Pulmonary artery endothelial cell (primary cell): ENCODE measurements at places on chromosomes 7 and 10. TPM values are rescaled to one million over a fixed set of nuclear protein-coding genes. Genes with fewer than 3 reads are reported as not detected.

GRCh38 chr10:123446449-123447156 is 219.6 kb upstream of the GPR26 start:
- DNase-seq: no peak

GRCh38 chr7:8161364-8161828 is 100.6 kb downstream of the ICA1 start:
- no peak for DNase-seq

DNA sequence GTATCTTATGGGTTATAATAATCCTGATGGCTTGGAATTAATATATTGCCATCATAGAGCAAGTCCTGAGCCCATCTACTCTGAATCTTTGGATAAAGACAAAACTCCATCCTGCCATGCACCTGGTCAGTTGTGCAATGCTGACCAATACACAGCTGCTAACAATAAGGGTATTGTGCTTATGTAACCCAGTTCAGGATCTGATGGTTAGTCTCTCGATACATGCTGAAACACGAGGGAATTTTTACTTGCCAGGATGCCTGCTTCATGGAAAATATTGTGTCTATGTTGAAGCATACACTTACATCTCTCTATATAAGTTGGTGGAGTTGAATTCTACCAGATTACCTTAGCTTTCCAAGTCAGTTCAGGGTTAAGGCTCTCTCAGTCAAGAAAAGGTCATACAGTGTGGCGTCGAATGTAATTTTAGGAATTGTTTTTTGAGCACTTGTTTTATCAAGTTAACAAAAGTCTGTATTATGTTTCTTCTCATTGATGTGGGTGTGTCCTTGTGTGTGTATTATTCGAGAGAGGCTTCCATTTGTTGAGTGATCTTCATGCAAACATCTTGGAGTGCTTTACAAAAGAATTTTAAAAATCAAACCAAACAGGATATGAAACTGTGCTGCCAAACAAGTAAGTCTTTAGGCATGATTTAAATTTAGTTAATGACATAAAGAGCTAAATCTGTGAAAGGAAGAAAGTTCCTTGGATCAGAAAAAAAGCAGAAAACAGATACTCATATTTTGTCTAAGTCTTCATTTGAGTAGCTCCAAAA is 449.1 kb downstream of the SUGCT start:
- DNase-seq: no peak

GRCh38 chr7:595621-596010 is 76.0 kb upstream of the PDGFA start:
- no peak for DNase-seq

DNA sequence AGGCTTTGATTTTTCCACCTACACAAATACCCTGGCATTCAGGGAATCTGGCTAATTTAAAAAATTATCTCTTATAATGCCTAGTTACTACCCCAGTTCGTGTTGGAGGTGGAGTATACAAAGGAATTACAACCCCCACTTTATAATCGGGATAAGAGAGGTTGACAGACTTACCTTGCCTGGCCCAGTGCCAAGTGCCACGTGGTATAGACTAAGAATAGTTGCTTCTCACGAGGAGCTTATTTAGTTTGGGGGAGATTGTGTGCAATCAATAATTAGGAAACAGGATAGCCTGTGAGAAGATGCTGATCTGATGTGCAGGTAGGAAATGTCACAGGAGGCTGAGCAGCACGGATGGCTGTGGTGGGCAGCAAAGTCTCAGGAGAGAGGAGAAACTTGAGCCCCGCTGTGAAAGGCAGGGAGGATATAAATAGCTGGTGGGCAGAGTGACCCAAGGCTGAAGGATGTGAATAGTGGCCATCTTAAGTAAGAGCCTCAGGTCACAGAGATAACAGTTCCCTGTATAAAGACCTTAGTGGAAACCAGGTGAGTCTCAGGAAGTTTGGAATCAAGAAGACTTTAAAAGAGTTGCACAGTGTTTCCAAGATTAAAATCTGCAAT is 11.3 kb upstream of the ATXN7L1 start:
- no peak for DNase-seq

- no peak for DNase-seq
These were observed 2.7 kb downstream of the GOT1 start for GRCh38 chr10:99427566-99428190.

DNA sequence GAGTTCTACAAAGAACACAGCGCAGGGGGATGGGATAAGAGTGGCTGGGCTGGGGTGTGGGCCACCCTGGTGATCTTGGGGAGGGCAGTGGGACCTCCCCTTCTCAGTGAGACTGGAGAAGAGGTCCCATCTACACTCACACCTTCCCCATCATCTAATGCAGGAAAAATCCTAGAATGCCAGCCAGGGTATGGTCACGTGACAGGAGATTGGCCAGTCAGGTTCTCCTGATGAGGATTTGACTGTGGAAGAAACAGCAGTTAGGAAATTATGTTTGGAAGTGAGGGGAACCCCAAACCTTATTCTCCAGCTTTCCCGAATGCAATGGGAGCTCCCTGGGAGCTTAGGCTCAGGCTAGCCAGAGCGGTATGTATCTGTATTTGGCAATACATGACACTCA is 158.8 kb upstream of the GRB10 start:
- no peak for DNase-seq

DNA sequence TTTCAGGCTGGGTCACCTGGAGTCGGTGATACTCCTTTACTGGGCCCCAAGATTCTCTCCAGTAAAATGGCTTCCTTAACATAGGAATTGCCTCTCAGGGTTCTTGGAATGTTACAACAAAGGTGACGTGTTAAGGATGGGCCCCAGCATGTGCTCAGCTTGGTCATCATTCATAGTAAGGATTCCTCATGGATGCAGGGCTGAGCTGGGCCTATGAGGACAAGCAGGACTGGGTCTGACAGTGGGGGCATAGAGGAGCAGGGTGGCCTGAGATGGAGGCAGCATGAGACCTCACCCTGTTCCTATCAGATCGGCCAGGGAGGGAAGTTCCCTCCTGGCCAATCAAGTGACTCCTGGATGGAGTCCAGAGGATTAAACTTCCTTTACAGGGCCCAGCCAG is 12.8 kb upstream of the MBL2 start:
- DNase-seq: no peak

DNA sequence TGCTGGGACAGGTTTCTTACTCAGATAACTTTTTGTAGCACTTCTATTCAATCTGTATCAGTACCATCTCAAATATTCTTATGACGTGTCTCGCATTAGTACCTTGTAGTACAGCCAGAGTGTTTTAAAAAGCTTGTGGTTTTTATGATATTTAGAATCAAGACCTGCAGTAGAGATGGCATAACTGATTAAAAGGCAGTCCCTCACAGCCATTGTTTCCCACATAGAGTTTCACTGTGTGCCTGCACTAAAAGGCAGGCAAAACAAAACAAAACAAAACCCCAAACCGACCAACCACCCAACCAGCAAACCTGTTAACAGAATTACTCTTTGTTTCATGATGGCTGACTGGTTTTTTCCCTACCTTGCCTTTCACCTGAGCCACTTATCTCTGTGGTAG is 221.3 kb upstream of the DGKB start:
- DNase-seq: no peak

DNA sequence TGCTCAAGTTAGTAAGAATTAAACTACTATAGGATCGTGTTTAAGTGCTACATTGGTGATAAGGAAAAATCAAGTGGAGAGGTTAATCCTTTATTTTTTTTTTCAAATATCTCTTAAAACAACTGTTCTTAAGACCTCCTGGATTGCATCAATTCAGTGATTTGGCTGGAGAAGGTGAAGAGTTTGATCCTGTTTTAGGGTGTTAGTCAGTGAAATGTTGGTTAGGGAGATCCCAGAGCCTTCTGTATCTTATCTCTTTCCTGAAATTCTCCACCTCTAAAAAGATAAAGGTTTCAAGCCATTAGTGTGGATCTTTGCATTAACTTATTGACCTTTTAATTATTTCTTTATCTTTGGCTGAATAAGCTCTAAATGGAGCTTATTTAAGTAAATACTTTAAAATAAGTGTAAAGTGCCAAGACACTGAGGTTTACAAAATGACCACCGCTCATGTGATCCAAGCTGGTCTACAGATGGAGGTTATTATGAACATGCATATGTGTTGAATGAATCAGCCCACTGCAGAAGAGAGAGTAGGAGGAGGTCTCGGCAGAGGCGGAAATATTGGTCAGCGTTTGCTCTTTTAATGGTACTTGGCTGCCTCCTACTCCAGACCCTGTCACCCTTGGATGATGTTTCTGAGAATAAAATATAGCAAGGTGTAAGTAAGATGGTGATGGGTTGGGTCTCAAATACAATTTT is 51.8 kb upstream of the BMPER start:
- DNase-seq: no peak

- DNase-seq: no peak
These were observed 6.2 kb downstream of the PLXNA4 start for GRCh38 chr7:132569884-132570614.

DNA sequence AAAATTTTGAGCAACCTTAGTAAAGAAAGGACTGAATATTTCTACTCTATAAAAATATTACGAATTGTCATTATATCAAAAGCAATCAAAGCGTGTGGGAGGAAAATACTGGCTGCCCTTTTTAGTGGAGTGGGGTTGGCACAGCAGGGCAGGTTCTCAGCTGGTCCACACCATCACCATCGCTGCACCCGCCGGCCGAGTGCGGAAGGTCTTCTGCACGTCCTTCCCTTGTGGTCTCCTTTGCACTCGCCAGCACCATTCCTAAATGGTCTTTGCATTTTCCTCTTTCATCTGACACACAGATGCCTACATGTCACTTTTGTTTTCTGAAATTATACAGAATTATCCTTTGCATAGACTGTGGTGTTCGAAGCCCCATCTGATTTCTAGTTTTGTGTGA is 116.6 kb upstream of the LANCL2 start:
- no peak for DNase-seq

DNA sequence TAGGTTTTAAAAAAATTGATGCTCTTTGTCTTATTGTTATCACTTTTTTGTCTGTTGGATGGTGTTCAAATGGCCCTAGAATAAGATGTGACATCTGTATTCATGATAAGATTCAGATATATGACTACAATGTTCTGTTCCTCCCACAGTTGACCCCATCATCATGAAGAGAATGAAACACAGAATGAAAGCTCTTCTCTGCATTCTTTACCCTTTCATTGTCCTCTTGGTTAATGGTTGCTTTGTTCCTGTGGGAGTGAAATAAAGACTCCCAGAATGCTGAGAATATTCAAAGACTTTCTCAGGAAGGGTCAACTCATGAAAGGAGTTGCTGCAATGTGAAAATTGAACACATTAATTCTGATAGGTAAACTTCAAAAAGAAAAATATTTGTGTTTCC is 1015.8 kb downstream of the SORCS3 start:
- DNase-seq: no peak

- no peak for DNase-seq
These were observed 541.3 kb downstream of the LRMDA start for GRCh38 chr10:75972491-75973276.

DNA sequence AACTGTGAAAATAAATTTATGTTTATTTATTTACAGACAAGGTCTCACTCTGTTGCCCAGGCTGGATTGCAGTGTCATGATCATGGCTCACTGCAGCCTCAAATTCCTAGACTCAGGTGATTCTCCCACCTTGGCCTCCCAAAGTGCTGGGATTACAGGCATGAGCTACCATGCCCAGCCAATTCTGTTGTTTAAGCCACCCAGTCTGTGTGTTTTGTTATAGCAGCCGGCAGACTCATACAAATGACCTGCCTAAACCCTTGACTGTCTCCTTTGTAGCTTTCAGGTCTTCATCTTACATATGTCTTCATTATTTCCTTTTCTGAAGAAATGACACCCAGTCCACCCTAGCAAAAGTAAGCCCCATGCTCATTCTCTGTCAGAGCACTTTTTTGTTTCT is 43.8 kb upstream of the KMT2C start:
- DNase-seq: no peak

DNA sequence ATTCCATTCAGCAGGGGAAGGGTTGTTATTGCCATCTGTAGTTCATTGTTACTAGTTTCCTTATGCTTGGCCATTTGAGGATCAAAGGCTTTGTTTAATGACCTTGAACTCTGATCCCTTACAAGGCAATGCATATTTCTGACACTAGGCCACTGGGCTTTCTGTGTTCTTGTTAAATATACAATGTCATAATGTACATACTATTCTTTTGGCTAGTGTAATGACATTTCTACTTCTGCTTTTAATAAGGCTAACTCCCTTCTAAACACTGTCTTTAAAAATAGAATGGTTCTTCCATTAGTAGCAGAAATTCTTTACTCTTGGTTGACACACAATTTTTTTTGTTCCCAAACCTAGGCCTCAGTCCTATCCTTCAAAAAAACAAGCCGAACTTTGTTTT is 86.6 kb downstream of the BBS9 start:
- no peak for DNase-seq

- no peak for DNase-seq
These were observed 221.2 kb downstream of the FAM107B start for GRCh38 chr10:14553448-14553847.

- DNase-seq: no peak
These were observed 76.4 kb downstream of the NKX6-2 start for GRCh38 chr10:132709471-132709951.

DNA sequence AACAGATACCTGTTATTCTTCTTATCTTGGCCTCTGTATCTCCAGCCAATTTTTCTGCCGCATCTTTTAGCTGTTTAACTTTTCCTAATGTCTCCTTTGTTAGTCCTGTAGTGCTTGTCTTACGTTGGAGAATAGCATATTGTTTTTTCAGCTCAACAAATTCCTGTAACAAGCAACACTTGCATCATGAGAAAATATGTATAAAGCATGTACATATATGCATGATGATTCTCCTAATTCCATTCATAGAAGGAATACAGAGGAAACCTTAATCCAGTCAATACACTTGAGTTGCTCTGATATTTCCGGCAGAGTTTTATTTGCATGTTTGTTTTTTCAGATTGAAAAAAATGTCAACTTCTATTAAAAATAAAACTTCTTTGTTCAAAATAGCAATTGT is 26.1 kb upstream of the LAMB1 start:
- no peak for DNase-seq

- DNase-seq: no peak
These were observed 733.2 kb downstream of the INHBA start for GRCh38 chr7:40969641-40970040.

- DNase-seq: no peak
These were observed 23.0 kb downstream of the BZW2 start for GRCh38 chr7:16668978-16669377.

DNA sequence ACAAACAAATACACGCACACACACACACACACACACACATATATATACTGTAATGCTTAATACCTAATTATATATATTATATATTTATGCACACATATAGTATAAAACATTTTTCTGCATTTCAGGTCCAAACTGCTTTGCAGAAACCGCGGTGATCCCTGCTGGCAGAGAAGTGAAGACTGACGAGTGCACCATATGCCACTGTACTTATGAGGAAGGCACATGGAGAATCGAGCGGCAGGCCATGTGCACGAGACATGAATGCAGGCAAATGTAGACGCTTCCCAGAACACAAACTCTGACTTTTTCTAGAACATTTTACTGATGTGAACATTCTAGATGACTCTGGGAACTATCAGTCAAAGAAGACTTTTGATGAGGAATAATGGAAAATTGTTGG is 138.5 kb downstream of the VWC2 start:
- DNase-seq: no peak

UCN3 gene
- not detected in 2 replicates for total RNA-seq

SYCE1 gene
- total RNA-seq: 0.21 TPM in 1 of 2 replicates, not detected in the other

LBX1 gene
- total RNA-seq: not detected in 2 replicates

MYH16 gene
- total RNA-seq: 0.21 and 0.53 TPM in 2 replicates

ZFYVE27 gene
- total RNA-seq: 16.0 and 20.8 TPM in 2 replicates

BEND7 gene
- total RNA-seq: 13.9 and 16.5 TPM in 2 replicates

RSPH10B gene
- 0.07 and 0.13 TPM in 2 replicates for total RNA-seq

OR2A1 gene
- total RNA-seq: 0.07 TPM in 1 of 2 replicates, not detected in the other

PAOX gene
- 5.8 and 8.8 TPM in 2 replicates for total RNA-seq

CRYGN gene
- total RNA-seq: not detected in 2 replicates

OR2A5 gene
- not detected in 2 replicates for total RNA-seq

FKBP14 gene
- 22.4 and 23.3 TPM in 2 replicates for total RNA-seq

USP54 gene
- total RNA-seq: 5.3 and 5.8 TPM in 2 replicates

TUBB8 gene
- total RNA-seq: not detected in 2 replicates
